RWPE2 (cell line): ENCODE measurements at places on chromosomes 5 and 9.
A peak's percentile ranks its signal among the peaks of the same experiment; 100 is the strongest.

DNA sequence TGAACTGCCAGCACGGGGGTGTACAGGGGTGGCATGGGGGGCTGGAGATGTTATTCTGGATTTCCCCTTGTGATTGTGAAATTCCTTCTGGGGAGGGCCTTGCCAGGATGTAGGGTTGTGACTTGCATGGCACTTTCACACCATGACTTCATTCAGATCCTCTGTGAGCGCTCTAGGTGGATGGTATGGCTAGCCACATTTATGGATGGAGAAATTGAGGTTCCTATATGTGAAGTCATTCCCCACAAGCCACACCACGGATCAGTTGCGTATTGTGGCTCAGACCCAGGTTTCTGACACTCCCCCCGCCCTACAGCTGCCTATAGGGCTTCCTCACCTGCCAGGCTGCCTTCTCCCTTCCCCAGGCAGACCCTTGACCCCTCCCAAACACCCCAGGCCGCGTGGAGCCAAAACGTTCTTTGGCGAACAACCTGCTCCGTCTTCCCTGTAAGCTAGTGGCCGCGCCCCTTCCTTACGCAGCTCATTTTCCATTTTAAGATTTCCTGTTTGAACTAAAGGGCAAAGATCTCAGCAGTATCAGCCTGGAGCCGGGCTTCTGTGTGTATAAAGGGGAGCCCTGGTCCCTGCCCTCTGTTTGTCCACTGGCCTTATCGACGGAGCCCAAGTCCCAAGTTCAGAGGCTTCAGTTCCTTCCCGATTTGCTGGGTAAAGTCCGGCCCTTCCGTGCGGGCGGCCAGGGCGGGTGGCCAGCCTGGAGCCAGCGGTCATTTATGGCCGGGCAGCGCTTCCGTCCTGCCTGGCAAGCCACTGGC is 97.8 kb upstream of the KLF4 start:
- no peak for DNase-seq
- H3K36me3 ChIP-seq: no peaks in the 10 kb centered on the region
- no peak overlapping the region for H3K4me3 ChIP-seq
- no peaks in the 10 kb centered on the region for H3K27me3 ChIP-seq
- no peak overlapping the region for H3K27ac ChIP-seq
- no peaks in the 10 kb centered on the region for H3K4me1 ChIP-seq

DNA sequence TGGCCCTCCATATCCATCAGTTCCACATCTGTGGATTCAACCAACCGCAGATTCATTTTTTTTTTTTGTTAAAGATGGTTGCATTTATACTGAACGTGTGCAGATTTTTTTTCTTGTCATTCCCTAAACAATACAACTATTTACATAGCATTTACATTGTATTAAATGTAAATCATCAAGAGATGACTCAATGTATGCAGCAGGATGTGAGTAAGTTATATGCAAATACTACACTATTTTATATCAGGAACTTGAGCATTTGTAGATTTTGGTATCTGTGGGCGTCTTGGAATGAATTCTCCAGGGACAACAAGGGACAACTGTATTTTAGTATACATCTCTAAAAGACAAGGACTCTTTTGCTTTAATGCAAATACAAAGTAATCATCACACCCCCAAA is 299.2 kb upstream of the ZNF608 start:
- no peak for DNase-seq
- H3K27me3 ChIP-seq: no peaks in the 10 kb centered on the region
- no peaks in the 10 kb centered on the region for H3K36me3 ChIP-seq
- no peak overlapping the region for H3K4me3 ChIP-seq
- peak overlapping the region; percentile 66 for H3K27ac ChIP-seq

- peaks cover 18% of the 10 kb centered on the region for H3K4me1 ChIP-seq
- no peaks in the 10 kb centered on the region for H3K36me3 ChIP-seq
- no peak overlapping the region for H3K4me3 ChIP-seq
- H3K27me3 ChIP-seq: no peaks in the 10 kb centered on the region
Observed at GRCh38 chr9:23582836-23583235, 243.2 kb downstream of the ELAVL2 start.

DNA sequence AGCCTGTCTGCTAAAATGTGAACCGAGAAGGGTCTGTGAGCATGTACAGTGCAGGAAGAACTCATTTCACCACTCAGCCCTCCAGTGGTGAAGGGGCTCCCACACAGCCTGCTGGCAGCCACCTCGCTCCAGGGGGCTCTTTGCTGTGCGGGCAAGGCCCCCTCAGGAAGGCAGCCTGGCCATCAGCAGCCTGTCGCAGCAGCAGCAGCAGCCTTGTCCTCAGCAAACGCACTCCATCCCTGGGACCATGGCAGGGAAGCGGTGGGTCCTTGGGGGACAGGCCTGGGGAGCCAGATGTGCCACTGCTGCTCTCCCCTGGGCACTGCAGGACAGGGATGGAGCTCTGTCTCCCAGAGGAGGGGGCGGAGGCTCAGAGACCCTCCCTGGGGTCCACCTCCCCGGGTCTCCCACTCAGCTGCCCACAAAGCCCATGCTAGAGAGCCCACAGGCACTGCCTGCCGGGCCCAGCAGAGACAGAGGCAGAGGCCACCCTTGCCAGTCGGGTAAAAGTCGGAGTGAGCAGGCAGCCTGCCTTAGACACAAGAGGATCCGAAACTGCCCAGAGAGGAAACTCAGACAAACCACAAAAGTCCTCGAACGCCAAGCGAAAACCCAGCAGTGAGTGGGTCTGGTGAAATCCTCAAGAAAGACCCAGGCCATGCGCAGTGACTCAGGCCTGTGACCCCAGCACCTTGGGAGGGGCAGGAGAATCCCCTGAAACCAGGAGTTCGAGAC is 8.0 kb downstream of the BRD3 start:
- no peaks in the 10 kb centered on the region for H3K27me3 ChIP-seq
- peaks cover 24% of the 10 kb centered on the region for H3K4me1 ChIP-seq
- no peaks in the 10 kb centered on the region; the same call in 1 of the 2 replicates for H3K36me3 ChIP-seq

- H3K36me3 ChIP-seq: no peaks in the 10 kb centered on the region
- H3K27me3 ChIP-seq: no peaks in the 10 kb centered on the region
- no peaks in the 10 kb centered on the region for H3K4me1 ChIP-seq
- H3K27ac ChIP-seq: no peak overlapping the region
- DNase-seq: no peak
- H3K4me3 ChIP-seq: no peak overlapping the region
Observed at GRCh38 chr9:126443144-126443543, 116.5 kb downstream of the MVB12B start.

GRCh38 chr5:172574871-172575223 is 66.2 kb upstream of the NEURL1B start:
- H3K4me3 ChIP-seq: no peak overlapping the region
- no peaks in the 10 kb centered on the region for H3K36me3 ChIP-seq
- DNase-seq: no peak
- H3K27ac ChIP-seq: no peak overlapping the region
- no peaks in the 10 kb centered on the region for H3K4me1 ChIP-seq

- H3K27me3 ChIP-seq: peaks cover 100% of the 10 kb centered on the region
- H3K27ac ChIP-seq: no peak overlapping the region
- DNase-seq: peak; percentile 91
- no peak overlapping the region for H3K4me3 ChIP-seq
- no peaks in the 10 kb centered on the region for H3K4me1 ChIP-seq
Observed at GRCh38 chr9:37027582-37028419, 6.3 kb downstream of the PAX5 start.

DNA sequence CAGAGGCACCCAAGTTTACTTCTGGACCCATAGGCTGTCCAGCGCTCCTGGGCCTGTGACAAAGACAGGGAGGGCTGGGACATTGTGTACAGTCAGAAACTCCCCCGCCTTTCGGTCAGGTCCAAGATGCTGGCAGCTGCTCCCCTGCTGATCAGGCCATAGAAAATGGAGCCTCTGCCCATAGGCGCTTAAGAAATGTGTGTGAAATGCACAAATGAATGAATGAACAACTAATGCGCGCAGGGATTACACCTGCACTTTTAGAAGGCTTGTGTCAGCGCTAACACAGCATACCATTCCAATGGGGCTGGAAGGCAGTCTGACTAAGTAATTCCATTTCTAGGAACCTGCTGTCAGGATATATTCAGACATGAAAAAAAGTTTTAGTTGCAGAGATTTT is 16.3 kb downstream of the PTPN3 start:
- peaks cover 22% of the 10 kb centered on the region for H3K4me1 ChIP-seq
- H3K4me3 ChIP-seq: no peak overlapping the region
- no peak for DNase-seq
- peaks cover 25% of the 10 kb centered on the region for H3K36me3 ChIP-seq
- no peak overlapping the region for H3K27ac ChIP-seq
- H3K27me3 ChIP-seq: no peaks in the 10 kb centered on the region

DNA sequence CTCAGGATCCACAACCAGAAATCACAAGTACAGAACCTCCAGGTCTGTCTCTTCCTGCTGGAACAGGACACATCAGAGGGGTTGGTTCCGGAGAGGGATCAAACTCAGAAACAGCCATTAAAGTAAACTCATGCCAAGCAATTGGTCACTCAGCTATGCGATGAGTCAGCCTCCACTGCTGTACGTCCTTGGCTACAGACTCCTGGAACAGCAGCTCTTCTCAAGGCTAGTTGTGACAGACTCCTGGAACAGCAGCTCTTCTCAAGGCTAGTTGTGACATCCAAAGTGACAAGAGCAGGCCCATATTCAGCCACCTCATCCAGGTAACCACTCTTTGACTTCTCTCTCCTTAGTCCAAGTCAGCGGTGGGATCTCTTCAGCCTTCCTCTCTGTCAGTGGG is at the start of gene SPINK13:
Gene SPINK13, plus strand, starts transcription at position 229 of the 400 bp plus-strand sequence. CDS start 1,279 bp downstream, outside the sequence.
- H3K36me3 ChIP-seq: no peaks in the 10 kb centered on the region
- H3K4me1 ChIP-seq: no peaks in the 10 kb centered on the region
- H3K27ac ChIP-seq: no peak within 1 kb of the TSS
- no peak within 1 kb of the TSS for H3K4me3 ChIP-seq
- H3K27me3 ChIP-seq: no peaks in the 10 kb centered on the region

DNA sequence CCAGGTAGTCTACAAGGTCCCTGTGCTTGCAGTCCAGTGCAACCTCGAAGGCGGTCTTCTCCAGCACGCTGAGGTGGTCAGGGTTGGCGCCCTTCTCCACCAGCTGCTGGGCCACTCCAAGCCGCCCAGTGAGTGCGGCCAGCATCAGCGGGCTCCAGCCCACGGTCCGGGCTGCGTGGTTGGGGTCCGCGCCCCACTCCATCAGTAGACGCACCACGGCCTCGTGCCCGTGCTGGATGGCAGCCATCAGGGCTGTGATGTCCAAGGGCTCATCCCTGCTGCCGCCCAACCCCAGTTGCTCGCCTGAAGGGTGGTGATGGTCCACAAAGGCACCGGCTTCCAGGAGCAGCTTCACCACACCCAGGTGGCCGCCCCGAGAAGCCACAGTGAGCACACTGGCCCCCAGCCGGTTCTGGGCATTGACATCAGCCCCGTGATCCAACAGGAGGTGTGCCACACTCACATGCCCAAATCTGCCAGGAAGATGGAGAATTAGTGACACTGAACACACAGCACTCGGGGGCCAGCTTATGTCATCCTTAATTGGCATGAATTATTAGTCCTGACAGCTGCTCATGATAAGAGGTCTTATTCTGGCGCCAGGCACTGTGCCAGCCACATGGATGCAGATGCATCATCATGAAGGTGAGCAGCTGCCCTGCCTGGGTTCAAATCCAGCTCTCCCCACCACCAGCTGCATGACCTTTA is 6.1 kb downstream of the ANKS6 start:
- no peak overlapping the region for H3K27ac ChIP-seq
- DNase-seq: no peak
- no peak overlapping the region for H3K4me3 ChIP-seq
- H3K4me1 ChIP-seq: peaks cover 4% of the 10 kb centered on the region
- no peaks in the 10 kb centered on the region for H3K27me3 ChIP-seq
- peaks cover 9% of the 10 kb centered on the region for H3K36me3 ChIP-seq

- no peaks in the 10 kb centered on the region for H3K27me3 ChIP-seq
- DNase-seq: no peak
- no peak overlapping the region for H3K4me3 ChIP-seq
- peaks cover 6% of the 10 kb centered on the region for H3K4me1 ChIP-seq
Observed at GRCh38 chr9:123217128-123217654, 51.2 kb downstream of the STRBP start.

DNA sequence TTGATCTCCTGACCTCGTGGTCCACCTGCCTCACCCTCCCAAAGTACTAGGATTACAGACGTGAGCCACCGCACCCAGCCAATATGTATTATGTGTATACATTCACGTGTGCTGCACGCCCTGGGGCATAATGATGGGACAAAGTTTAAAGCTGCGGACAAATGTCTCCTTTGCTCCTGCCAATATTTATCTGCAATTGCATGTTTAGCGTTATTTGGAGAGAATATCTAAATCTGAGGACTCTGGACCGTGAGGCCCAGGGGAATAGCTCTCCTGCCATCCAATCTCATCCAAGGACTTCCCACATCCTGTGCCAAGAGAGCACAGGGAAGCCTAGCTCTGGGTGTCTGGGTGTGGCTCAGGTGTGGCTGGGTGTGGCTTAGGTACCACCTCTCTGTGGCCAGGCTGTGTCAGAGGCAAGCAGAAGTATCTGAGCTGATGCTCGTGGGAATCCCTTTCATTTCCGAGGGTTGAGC is 6.9 kb upstream of the BOD1 start:
- H3K4me1 ChIP-seq: no peaks in the 10 kb centered on the region
- H3K27me3 ChIP-seq: no peaks in the 10 kb centered on the region
- no peaks in the 10 kb centered on the region for H3K36me3 ChIP-seq
- DNase-seq: no peak
- H3K27ac ChIP-seq: no peak overlapping the region

- DNase-seq: no peak
- H3K27ac ChIP-seq: no peak overlapping the region
- no peaks in the 10 kb centered on the region for H3K27me3 ChIP-seq
- no peaks in the 10 kb centered on the region for H3K4me1 ChIP-seq
- no peaks in the 10 kb centered on the region for H3K36me3 ChIP-seq
Observed at GRCh38 chr9:29778281-29778849, 2205.1 kb upstream of the C9orf72 start.
